GM18507 (cell line): ENCODE measurements at places on chromosomes 16 and 17.

DNA sequence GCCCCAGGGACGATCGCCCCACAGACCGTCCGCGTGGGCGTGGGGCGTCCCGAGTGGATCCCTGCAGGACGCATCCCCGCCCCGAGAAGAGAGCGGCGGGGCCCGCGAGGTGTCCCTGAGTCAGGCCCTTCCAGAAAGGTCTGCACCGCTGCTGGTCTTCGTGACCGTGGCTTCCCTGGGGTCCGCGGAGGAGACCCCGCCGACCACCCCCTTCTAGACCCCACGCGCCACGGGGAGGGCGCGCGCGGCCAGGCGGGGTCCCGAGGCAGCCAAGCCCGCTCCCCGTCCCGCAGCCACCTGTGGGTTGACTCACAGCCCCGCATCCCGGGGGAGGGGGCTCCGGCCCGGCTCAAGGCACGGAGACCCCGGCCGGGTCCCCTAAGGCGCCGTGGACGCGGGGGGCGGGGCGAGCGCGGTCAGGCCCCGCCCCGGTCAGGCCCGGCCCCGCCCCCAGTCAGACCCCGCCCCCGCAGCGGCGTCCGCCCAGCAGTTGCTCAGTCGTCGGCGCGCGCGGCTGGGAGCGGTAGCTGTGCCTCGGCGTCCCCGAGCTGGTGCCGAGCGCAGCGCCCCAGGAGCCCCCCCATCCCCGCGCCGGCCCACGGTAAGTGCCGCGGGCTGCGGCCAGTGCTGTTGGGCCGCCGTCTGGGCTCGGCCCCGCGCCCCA is at the start of gene BAIAP3:
Gene BAIAP3 (plus strand): TSS at position 497 of the 664 bp plus-strand sequence. CDS start 4,905 bp downstream, outside the sequence.
- DNase-seq, result no peak

DNA sequence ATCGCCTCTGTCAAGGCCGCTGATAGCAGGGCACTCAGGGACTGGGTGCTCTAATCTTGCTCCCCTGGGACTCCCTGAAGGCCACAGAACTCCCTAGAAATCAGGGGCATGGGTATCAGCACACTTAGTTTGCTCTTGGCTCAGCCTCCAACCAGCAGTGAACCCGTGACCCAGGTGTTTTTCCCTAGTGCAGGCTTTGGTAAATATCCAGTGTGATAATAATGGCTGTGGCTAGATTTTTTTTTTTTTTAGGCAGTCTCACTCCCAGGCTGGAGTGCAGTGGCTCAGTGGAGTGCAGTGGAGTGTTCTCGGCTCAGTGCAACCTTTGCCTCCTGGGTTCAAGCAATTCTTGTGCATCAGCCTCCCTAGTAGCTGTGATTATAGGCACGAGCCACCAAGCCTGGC is 10.3 kb downstream of the NUPR1 start:
- no peak for DNase-seq

- no peak for DNase-seq
These were observed 184.7 kb downstream of the C16orf95 start for GRCh38 chr16:87132361-87133014.

GRCh38 chr16:30903002-30903401 is 6.6 kb downstream of the CTF1 start:
- DNase-seq, result no peak

DNA sequence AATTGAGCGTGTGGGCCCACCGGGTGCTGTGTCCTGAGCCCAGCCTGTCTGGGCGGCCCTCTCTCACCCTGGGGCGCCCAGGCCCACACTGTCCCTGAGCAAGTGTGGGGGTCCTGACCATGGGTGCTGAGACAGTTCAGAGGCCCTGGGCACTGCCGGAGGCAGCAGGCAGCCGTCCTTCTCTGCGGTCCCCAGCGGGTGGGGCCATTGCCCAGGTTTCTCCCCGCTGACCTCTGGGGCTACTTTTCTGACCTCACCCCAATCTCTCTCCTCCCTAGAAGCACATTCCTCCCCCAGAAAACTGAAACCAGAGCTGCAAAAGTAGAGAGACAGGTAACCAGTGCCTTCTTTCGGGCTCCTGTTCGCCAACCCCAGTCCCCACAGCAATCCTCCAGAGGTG is 36.0 kb upstream of the PVALEF start:
- DNase-seq, result no peak

DNA sequence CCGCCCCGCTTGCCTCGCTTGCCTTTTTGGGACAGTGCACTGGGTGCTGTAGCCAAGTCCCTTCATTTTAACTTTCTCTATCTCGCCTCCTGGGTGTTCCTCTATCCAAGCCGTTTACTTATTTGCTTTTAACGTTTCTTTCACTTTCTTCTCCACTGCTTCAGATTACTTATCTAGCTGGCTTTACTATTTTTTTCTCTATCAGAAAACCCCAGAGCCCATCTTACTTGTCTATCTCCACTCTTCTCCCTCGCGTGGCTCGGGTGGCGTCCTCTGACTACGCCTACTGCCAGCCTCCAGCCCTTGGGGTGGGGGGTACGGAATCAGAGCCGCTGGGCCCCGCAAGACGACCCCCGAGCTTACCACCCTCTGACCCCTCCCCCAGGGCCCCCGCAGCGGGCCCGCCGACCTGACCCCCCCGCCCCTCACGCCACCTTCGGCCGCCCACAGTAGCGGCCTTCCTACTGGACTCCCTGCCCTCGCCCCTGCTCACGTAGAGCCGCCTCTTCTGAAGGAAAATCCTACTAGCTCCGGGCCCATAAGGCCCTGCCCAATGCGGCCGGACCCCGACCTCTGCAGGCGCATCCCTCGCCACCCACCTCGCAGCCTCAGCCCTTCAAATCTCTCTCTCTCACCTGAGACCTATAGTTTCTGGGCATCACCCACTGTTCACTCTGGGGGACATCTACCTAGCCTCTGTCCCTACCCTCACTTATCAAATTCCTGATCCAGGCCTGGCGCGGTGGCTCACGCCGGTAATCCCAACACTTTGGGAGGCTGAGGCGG is 1.0 kb upstream of the SLC12A4 start:
- no peak for DNase-seq

DNA sequence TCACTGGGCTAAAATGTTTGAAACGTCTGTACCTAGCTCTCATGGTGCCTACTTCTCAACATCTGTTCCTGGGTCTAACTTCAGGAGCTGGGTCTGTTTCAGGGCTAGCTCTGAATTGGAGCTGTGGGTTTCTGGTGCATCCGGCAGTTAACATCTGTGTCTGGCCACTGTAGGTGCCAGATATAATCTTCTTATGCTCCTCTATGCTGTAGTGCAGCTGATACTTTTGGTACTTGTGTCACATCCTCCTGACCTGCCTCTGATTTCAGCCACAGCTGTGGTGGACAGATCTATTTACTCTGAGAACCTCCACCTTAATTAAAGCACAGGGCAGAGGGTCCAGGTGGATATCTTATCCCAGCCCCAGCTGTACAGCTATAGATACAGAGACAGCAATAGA is 496.5 kb upstream of the CDH11 start:
- no peak for DNase-seq

- no peak for DNase-seq
These were observed 129.7 kb downstream of the LAT start for GRCh38 chr16:29114574-29114973.

- no peak for DNase-seq
These were observed 55.3 kb downstream of the MYH13 start for GRCh38 chr17:10317543-10317834.

- no peak for DNase-seq
These were observed 1.8 kb downstream of the KRT23 start for GRCh38 chr17:40935624-40936023.

GRCh38 chr17:79048826-79049755 is 25.1 kb downstream of the C1QTNF1 start:
- DNase-seq, result no peak
